Heart right ventricle (tissue), 16 donors: ENCODE measurements at places on chromosomes 2 and 18. TPM values are rescaled to one million over a fixed set of nuclear protein-coding genes. Genes with fewer than 3 reads are reported as not detected.

The LINC00305 gene
- total RNA-seq, result not detected

The KCNG3 gene
- total RNA-seq, result not detected

The ASB18 gene
- total RNA-seq, result 46.1 TPM

The DSG1 gene
- 1.0 TPM for total RNA-seq

The GALR1 gene
- not detected for total RNA-seq

The MRO gene
- 1.6 TPM for total RNA-seq

GRCh38 chr2:181780657-181781056, 100.3 kb upstream of the NEUROD1 start:
- no peak overlapping the region for H3K4me3 ChIP-seq
- no peak for DNase-seq
- no peaks in the 10 kb centered on the region for H3K36me3 ChIP-seq
- no peak overlapping the region for H3K27ac ChIP-seq
- H3K4me1 ChIP-seq, result peaks cover 14% of the 10 kb centered on the region
- H3K27me3 ChIP-seq, result no peaks in the 10 kb centered on the region

GRCh38 chr18:67672155-67672554, 155.6 kb upstream of the DSEL start:
- H3K4me3 ChIP-seq, result no peak overlapping the region
- H3K27me3 ChIP-seq, result no peaks in the 10 kb centered on the region
- no peaks in the 10 kb centered on the region for H3K4me1 ChIP-seq
- no peaks in the 10 kb centered on the region for H3K36me3 ChIP-seq
- DNase-seq, result no peak

DNA sequence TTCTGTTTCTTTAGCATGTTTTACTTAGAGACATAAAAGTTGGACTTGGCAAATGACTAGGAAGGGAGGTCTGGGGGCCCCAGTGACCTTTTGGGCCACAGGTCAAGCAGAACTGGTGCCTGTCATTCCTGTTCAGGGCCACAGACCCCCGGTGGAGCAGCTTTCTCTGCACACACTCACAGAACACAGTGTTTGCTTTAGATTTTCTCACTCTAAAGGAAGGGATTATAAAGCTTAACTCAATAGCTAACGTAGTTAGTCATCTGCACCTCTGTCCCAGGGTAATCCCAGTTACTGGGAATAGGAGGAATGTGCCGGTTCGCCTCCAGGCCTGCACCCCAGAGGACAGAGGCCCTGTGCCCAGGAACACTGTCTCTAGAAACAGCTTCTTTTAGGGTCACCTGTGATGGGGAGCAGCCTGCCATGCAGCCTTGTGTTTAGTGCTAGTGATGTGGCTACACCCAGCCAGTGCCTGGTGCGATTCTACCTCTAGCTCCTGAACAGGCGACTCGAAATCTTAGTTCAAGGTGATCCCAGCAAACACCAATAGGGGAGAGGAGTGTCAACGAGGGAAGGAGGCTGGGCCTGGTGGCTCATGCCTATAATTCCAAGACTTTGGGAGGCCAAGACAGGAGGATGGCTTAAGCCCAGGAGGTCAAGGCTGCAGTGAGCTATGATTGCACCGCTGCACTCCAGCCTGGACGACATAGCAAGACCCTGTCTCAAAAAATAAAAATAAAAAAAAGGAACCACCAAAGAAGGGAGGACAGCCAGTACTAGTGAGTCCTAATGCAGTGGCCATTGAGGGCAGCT, 11.6 kb downstream of the SPATA3 start:
- no peaks in the 10 kb centered on the region for H3K4me1 ChIP-seq
- H3K27ac ChIP-seq, result no peak overlapping the region
- DNase-seq, result no peak

- no peaks in the 10 kb centered on the region for H3K4me1 ChIP-seq
- no peaks in the 10 kb centered on the region for H3K27me3 ChIP-seq
- H3K4me3 ChIP-seq, result no peak overlapping the region
These were observed 289.9 kb downstream of the ZEB2 start for GRCh38 chr2:144230033-144230432.

GRCh38 chr2:235458839-235459273, 35.0 kb upstream of the AGAP1 start:
- H3K4me1 ChIP-seq, result no peaks in the 10 kb centered on the region
- no peak overlapping the region for H3K27ac ChIP-seq
- H3K36me3 ChIP-seq, result no peaks in the 10 kb centered on the region
- DNase-seq, result no peak
- no peaks in the 10 kb centered on the region for H3K27me3 ChIP-seq

DNA sequence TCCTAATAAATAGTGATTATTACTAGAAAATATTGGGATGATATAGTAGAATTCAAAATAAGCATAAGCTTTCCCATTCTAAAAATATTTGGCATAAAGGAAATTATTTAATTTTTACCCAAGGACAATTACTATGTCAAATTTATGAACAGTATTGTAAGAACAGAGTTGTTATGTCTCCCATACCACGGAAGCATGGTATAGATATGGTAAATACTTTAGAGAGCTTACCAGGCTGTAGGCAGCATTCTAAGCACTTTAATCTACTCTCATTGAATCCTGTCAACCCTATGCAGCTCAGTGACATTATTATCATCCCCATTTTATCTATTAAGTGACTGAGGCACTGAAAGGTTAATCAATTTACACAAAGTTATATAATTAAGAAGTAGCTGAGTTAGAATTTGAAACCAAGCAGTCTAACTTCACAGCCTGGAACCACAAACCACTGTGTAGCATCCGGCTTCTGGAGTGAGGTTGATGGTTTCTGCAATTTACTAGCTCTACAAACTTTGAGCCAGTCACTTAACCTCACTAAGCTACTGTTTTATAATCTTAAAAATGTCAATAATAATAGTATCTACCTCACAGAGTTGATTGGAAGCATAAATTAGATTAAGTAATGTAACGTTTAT, 323.7 kb downstream of the ARHGAP15 start:
- no peak overlapping the region for H3K27ac ChIP-seq
- H3K36me3 ChIP-seq, result no peaks in the 10 kb centered on the region
- H3K4me3 ChIP-seq, result no peak overlapping the region
- no peaks in the 10 kb centered on the region for H3K4me1 ChIP-seq
- DNase-seq, result no peak
- H3K27me3 ChIP-seq, result no peaks in the 10 kb centered on the region

GRCh38 chr18:22952525-22952924, 19.4 kb downstream of the RBBP8 start:
- no peak for DNase-seq
- H3K36me3 ChIP-seq, result peaks cover 39% of the 10 kb centered on the region
- H3K27ac ChIP-seq, result no peak overlapping the region
- no peaks in the 10 kb centered on the region for H3K27me3 ChIP-seq
- no peaks in the 10 kb centered on the region for H3K4me1 ChIP-seq
- no peak overlapping the region for H3K4me3 ChIP-seq

- no peak overlapping the region for H3K27ac ChIP-seq
- no peak for DNase-seq
- H3K4me3 ChIP-seq, result no peak overlapping the region
- peaks cover 92% of the 10 kb centered on the region for H3K27me3 ChIP-seq
- no peaks in the 10 kb centered on the region for H3K4me1 ChIP-seq
These were observed 45.2 kb downstream of the DOK1 start for GRCh38 chr2:74599676-74600075.

DNA sequence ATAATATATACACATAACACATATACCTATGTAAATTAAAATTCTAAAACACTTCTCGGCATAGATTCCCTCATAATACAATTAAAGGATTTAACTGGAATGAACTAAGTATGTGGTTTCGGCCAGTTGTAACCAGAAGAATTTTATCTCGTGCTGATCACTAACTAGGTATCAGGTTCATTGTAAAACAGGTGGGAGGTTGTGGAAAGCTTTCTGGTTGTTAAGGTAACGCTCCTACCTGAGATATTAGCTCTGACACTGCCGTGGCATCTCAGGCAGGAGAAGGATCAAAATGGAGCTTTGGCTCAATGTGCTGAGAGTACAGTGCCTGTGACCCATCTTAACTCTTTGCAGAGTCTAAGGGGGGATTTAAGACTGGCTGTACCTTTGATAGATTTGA, 42.5 kb downstream of the SLC9A2 start:
- no peaks in the 10 kb centered on the region for H3K27me3 ChIP-seq
- no peaks in the 10 kb centered on the region for H3K4me1 ChIP-seq
- DNase-seq, result no peak
- H3K36me3 ChIP-seq, result no peaks in the 10 kb centered on the region

DNA sequence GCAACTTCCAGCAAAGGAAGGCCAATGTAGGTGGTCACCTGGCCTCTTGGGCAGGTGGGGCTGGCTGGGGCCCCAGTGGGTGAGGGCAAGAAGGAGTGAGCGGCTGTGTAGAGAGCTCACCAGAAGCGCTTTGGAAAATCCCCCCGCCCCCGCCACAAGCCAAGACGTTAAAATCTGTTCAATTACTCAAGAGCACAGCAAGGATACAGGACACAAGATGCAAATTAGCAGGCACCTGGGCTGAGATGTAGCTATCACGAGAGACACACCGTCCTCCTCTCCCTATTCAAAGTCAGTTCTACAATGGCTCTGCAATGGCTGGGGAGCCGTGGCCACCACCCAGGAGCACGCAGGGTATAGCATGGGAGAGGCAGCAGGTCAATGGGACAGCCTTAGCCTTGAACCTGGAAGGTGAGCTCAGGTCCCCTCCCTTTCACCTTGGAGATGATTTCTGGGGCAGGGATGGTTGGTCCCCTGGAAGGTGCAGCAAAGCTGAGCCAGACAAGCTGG, 38.5 kb upstream of the GPR17 start:
- H3K36me3 ChIP-seq, result no peaks in the 10 kb centered on the region
- no peak for DNase-seq
- H3K4me1 ChIP-seq, result no peaks in the 10 kb centered on the region
- no peak overlapping the region for H3K4me3 ChIP-seq

- no peak for DNase-seq
- H3K4me3 ChIP-seq, result no peak overlapping the region
- no peaks in the 10 kb centered on the region for H3K27me3 ChIP-seq
- no peaks in the 10 kb centered on the region for H3K36me3 ChIP-seq
- H3K4me1 ChIP-seq, result no peaks in the 10 kb centered on the region
These were observed 214.1 kb downstream of the MEIS1 start for GRCh38 chr2:66649006-66649405.

DNA sequence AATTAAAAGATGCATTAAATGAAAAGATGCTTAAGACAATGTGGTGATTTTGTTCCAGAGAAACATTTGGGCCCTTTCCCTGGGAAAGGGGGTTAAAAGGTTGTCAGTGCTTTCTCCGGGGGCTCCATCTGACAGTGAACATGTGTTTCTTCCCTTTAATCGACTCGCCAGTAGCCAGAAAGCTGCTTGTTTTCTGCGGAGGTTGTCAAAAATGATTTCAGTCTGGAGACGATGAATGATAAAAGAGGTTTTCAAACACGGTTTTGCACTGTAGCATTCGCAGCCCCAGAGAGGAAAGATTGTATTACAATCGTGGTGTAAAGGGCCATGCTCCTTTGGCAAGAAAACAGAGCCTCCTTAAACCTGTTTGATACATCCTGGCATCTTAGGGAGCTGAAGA, 111.5 kb upstream of the MEIS1 start:
- no peak for DNase-seq
- H3K27ac ChIP-seq, result no peak overlapping the region
- no peaks in the 10 kb centered on the region for H3K36me3 ChIP-seq
- H3K4me3 ChIP-seq, result no peak overlapping the region
- no peaks in the 10 kb centered on the region for H3K27me3 ChIP-seq
- no peaks in the 10 kb centered on the region for H3K4me1 ChIP-seq

DNA sequence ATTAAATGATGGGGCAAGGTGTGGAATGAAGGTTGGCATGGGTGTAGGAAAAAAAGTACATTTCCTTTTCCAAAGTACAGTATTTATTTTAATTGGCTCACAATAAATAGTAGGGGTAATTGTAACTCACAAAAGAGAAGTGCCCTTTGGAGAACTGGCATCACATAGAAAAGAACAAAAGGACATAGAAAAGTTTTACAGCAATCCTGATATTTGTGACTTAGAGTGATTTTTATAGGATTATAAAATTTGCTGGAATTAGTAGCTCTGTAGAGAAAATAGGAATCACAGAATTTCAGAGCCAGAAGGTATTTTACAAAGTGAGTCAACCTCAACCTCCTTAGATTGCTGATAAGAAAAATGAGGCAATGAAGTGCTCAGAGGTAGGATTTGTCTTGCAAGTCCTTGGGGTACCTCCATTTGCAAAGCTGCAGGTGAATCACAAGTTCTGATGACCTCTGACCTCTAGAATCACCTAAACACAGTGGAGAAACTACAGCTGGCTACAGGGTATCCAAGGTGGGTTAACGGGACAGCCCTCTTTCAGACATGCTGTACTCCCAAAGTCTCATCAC, 133.6 kb downstream of the SOCS6 start:
- no peak overlapping the region for H3K4me3 ChIP-seq
- no peaks in the 10 kb centered on the region for H3K27me3 ChIP-seq
- no peak overlapping the region for H3K27ac ChIP-seq
- DNase-seq, result no peak

DNA sequence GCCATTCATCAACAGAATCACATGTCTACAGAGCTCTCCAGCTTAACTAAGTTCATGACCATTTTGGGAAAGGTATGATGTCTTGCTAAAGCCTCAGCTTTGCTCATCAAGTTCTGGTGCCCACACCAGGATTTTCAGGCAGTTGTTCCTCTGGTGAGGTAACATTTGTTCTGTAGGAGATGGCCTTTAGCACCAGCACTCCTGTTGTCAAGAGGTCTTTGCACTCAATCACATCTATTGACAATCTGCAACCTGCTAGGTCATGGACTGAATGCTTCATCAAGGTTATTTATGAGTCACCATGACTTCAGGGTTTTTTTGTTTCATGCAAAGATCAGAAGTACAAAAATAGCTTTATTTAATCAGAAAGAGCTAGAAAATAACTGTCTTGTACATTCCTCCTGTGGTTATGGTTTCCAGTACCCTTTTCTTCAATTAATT, 36.6 kb upstream of the VIT start:
- no peak overlapping the region for H3K4me3 ChIP-seq
- DNase-seq, result no peak
- no peaks in the 10 kb centered on the region for H3K27me3 ChIP-seq
- no peak overlapping the region for H3K27ac ChIP-seq

DNA sequence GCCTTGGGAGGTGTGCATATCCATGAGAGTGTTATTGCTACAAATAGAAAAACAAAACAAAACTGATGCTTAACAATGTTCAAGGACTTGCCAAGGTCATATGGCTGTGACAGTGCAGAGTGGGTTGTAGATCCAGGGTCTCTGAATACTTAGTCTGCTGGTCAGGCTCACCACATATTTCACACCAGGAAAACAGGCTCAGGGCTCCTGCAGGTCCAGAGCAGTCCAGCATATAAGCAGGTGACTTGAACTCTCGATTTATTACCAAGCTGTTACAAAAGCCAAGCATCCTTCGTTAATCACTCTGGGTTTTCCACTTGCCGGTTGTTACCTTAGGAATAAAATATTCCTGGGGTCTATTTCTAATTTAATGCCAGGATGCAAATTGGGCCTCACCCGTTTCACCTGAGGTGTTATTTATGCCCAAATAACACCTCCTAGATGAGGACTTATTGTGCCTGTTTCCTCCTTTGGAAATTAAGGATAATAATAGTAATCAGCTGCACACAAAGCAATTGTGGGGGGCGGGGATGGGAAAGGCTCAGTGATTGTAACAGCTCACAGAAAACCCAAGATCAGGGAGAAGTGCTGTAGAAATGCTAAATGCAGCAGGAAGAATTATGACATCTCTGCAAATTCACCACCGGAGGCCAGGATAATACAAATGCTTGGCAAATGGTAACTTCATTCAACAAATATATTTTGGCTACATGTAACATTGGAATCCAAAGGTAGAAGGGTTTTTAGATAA, 72.9 kb downstream of the TMEM182 start:
- no peaks in the 10 kb centered on the region for H3K27me3 ChIP-seq
- H3K4me1 ChIP-seq, result peaks cover 1% of the 10 kb centered on the region
- H3K36me3 ChIP-seq, result no peaks in the 10 kb centered on the region
- no peak overlapping the region for H3K27ac ChIP-seq
